RKO (cell line): ENCODE measurements at places on chromosomes 2 and 18.

GRCh38 chr2:236765478-236765877 lies 195.9 kb downstream of the ACKR3 start:
- no peak for DNase-seq

GRCh38 chr2:205730191-205730590 lies 47.9 kb downstream of the NRP2 start:
- no peak for DNase-seq

GRCh38 chr2:12741380-12741779 lies 24.6 kb downstream of the TRIB2 start:
- DNase-seq, result no peak

DNA sequence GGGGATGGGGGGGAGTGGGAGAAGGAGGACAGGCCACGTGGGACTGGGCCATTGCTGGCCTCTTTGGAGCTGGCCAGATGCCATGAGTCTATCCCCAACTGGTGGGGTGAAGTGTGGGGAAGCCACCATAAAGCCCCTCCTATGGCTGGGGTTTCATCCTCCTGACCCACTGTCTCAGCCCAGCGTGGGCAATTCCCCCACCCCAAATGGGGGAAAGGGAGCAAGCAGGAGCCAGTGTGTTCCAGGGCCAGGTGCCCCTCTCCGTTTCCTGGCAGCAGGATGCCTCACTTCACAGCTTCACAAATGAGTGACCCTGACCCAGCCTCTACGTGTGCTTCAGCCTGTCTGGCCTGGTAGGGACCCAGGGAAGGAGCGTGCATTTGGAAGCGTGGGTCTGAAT lies 474.7 kb upstream of the HS6ST1 start:
- DNase-seq, result no peak

- no peak for DNase-seq
Observed at GRCh38 chr2:203722411-203722810, 16.0 kb downstream of the CD28 start.

DNA sequence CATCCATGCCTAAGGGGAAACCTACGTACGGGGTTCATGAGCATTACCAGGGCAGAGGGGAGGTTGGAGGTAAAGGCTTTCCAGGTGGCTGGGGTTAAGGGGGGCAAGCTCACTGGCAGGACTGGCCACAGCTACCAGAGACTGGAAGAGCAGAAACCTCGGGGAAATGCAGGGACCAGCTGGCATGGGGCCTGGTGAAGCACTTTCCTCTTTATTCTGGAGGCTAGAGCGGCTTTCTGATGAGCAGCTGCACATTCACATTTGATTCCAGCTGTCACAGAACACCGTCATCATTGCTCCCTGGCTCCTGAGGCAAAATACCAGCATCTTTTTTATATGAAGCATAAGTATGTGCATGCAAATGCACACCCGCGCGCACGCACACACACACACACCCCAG lies 28.7 kb upstream of the LRRC30 start:
- DNase-seq, result no peak

DNA sequence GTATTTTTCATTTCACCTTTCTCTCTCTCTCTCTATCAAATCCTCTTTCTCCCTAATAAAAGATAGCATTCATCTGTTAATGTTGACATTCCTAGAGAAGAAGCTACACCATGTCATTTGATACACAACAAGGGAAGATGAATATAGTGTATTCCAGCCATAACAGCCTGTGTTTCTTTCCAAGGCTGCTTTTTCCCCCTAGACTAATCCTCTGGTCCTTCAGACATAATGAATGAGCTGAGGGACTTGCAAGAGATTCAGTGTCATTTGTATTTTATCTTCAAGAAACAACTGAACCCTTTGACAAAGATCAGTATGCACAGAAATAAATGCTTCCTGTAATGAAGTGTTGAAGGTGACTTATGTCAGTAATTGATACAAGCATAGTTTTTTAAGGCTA lies 284.0 kb upstream of the NXPH2 start:
- DNase-seq, result no peak

- DNase-seq, result no peak
Observed at GRCh38 chr2:144180131-144180530, 339.8 kb downstream of the ZEB2 start.

- DNase-seq, result no peak
Observed at GRCh38 chr2:21930226-21930625, 806.5 kb downstream of the TDRD15 start.

- peak; percentile 74 for DNase-seq
Observed at GRCh38 chr2:168346725-168347477, 99.5 kb upstream of the STK39 start.

DNA sequence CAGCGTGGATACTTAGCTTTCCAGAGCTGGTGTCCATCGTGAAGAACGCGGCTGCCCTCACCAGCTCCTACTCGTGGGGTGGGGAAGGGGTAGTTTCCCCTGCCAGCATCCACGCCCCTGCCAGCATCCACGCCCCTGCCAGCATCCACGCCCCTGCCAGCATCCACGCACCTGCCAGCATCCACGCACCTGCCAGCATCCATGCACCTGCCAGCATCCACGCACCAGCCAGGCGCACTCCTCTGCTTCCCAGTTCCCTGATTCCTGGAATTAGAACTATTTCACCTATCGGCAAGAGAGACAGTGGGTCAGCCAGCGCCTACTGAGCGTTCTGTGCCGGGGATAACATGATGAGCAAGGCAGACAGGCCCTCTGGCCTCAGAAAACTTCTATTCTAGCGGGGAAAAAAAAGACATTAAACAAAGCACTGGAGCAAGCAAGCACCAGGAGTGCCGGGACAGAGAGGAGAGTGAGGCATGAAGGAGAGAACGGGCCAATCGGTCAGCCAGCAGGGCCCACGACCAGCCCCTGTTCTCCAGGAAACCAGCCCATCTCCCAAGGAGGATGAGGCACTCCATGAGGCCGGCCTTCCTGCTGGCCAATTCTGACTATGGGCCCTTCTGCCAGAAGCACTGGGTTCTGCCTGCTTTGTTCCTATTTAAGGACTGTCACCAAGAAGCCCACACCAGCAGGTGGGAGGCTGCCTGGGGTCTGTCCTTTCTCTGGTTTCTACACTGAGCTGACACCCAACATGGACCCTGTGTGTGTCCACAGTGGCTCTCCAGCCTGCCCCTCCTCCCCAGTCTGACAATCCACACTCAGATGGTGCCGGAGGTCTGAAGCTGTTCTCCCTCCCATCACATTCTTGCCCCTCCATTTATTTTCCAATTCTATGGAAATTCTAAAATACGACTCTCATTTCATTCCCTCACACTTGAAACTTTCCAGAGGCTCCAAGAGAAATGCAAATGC lies 78.4 kb upstream of the SALL3 start:
- no peak for DNase-seq

DNA sequence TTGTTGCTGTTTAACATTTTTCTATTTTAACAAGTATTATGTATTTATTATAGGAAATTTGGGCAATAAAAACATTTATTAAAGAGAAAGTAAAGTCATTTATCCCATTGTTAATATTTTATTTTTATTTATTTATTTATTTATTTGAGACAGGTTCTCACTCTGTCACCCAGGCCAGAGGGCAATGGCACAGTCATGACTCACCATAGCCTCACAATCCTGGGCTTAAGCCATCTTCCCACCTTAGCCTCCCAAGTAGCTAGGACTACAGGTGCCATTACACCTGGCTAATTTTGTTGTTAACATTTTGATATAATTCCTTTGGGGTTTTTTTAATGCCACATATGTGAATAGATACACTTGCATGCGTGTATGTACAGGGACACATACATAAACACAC lies 165.9 kb upstream of the STON1 start:
- DNase-seq, result no peak

GRCh38 chr2:191358325-191359025 lies 113.3 kb downstream of the MYO1B start:
- DNase-seq, result no peak

DNA sequence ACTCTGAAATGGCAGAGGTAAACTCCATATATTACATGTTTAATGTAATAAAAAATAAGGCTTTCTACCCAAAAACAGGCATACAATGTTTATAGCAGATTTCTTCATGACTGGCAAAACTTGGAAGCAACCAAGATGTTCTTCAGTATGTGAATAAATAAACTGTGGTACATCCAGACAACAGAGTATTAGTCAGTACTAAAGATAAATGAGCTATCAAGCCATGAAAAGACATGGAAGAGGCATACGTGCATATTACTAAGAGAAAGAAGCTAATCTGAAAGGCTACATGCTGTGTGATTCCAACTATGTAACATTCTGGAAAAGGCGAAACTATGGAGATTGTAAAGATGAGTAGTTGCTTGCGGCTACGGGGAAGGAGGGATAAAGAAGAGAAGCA lies 97.4 kb downstream of the OSR1 start:
- no peak for DNase-seq

- no peak for DNase-seq
Observed at GRCh38 chr2:205957452-205958154, 128.4 kb downstream of the INO80D start.

DNA sequence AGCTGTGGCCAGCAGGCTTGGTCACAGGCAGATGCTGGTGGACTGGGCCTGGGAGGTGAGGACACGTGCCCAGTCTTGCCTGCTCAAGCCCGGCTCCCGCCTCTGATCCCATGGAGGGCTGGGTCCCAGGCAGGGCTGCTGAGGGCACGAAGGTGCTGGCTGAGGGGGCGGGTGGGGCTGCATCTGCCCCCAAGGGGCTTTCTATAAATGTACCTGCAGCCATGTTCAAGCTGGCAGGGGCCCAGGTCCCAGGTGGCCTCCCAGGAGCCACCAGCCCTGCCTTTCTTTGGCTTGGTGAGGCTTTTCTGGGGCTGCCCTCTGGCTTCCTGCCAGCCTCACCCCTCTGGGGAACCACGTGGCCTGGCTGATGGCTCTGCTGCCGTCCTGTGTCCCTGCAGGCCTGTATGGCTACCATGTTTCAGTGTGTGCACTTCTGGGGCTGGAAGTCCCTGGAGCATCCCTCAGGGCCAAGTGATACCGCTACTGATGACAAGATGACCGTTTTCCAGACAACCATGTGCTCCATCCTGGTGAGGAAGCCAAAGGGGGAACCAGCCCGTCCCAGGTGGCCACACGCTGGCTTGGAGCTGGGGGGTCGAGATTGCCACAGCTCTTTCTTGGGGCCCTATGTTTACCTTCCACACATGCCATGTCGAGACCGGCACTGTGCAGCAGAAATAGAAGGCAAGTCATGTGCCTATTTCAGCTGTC lies 23.2 kb downstream of the HJURP start:
- no peak for DNase-seq

DNA sequence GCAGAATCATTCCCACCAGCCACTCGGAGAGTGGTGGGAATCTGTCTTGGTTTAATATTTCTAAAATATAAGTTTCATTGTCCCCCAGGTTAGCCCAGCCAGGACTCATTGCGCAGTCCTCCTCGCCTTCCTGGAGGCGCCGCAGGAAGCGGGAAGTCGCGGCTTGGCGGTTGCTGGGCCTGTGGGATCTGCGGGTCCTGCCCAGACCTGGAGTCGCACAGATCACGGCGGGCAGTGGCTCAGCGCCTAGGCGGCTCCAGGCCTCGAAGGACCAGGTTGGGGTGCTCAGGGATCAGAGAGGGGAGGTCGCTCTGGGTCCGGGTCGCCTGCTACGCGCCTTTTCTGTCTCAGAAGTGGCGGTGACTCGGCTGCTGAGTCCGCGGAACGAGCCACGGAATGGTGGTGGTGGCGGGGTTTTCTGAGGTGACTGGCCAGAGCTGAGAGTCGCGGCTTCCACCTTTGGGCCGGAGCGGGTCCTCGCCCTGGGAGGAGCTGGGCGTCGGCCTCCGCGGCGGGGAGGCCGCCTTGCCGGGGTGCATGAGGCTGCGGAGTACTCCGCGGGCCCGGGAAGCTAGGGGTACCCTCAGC lies 2.6 kb downstream of the HOXD3 start:
- no peak for DNase-seq

DNA sequence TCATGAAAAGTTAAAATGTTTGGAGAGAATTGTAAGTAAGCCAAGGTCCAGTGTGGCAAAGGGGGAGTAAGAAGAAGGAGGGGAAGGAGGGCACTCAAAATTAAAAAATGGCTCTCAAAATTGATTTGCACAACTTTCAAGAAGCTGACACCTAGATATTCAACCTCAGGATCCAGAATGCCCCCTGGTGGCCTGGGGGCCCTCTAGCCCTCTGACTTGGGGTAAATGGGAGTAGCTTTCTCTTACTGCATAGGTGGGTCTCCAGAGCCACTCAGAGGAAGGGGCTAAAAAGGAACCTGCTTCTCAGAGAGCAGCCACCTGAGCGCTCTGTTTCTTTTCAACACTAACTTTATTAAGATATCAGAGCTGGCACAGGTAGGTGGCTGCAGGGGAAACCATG lies 968.5 kb downstream of the BCL11A start:
- peak; percentile 16 for DNase-seq

- DNase-seq, result no peak
Observed at GRCh38 chr2:43326101-43326825, 99.9 kb upstream of the ZFP36L2 start.

DNA sequence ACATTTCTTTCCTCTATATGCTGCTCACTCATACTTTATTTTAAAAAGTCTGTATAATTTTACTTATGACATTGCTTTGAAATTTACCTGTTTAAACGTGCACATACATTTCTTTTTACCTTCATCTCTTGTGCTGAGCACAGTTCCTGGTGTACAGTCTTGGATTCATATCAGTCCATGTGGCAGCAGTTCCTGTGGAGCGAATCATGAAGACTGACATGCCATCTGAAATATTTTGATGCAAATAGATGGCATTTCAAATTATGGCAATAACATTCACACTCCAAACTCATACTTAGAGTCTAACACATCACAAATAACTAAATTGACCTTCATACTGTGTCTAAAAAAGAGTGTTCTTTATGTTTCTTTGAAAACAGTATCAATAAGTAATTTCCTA lies 90.3 kb upstream of the CDH2 start:
- no peak for DNase-seq

DNA sequence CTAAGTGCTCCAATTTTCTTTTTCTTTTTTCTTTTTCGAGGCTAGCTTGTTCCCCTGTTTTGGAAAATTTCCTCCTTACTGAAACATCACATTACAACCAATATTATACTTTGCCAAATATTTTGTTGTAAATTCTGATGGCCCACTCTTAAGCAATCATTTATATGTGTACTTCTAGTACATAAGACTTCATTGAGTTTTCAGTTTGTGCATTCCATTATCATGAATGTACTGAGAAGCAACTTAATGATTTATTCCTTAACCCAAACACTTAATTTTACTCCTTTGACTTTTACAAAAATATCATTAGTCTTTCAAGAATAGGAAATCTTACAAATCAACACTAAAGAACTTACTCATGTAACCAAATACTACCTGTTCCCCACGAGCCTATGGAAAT lies 242.4 kb downstream of the ARHGAP15 start:
- no peak for DNase-seq

- peak; percentile 49 for DNase-seq
Observed at GRCh38 chr2:123993728-123994323, 31.3 kb upstream of the CNTNAP5 start.

- no peak for DNase-seq
Observed at GRCh38 chr2:202344178-202344577, 31.9 kb upstream of the BMPR2 start.

GRCh38 chr2:42881732-42882131 lies 89.3 kb upstream of the HAAO start:
- DNase-seq, result peak; percentile 57

GRCh38 chr2:201987426-201987825 lies 46.2 kb upstream of the FZD7 start:
- DNase-seq, result no peak

GRCh38 chr2:54671875-54672589 lies 51.4 kb upstream of the EML6 start:
- DNase-seq, result no peak

GRCh38 chr2:120447127-120447785 lies 101.3 kb downstream of the INHBB start:
- DNase-seq, result no peak
